ENCODE measurements at places on chromosomes 13 and 19.
A peak's percentile ranks its signal among the peaks of the same experiment; 100 is the strongest.

DNA sequence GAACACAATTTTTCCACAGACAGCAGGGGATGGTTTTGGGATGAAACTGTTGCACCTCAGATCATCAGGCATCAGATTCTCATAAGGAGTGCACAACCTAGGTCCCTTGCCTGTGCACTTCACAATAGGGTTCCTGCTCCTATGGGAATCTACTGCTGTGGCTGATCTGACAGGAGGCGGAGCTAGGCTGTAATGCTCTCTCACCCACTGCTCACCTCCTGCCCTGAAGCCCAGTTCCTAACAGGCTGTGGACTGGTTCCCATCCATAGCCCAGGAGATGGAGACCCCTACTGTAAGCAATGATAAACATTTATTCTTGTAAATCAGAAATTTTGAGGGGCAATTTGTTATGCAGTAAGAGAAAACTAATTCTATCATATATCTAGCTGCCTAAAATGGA is 1234.7 kb downstream of the SLITRK1 start:
- no peak for DNase-seq

GRCh38 chr19:38891771-38892170 is 7.6 kb downstream of the SIRT2 start:
- DNase-seq, result no peak

DNA sequence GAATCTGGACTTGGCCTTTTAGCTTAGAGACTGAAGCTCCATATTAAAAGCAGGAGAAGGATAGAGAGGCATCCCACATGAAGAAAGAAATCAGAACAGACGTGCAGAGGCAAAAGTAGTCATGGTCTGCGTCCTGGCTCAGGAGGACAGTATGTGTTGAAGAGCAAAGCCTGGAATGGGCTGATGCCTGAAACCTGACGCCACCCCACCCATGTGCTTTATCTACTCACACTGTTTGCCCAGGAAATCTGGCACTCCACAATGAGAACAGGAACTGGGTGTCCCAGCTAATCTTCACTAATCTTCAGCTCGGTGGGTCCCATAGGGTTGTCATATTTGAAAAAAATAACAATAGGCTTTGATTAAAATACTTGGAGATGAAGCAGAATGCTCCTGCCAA is 549.0 kb upstream of the GPC6 start:
- no peak for DNase-seq

DNA sequence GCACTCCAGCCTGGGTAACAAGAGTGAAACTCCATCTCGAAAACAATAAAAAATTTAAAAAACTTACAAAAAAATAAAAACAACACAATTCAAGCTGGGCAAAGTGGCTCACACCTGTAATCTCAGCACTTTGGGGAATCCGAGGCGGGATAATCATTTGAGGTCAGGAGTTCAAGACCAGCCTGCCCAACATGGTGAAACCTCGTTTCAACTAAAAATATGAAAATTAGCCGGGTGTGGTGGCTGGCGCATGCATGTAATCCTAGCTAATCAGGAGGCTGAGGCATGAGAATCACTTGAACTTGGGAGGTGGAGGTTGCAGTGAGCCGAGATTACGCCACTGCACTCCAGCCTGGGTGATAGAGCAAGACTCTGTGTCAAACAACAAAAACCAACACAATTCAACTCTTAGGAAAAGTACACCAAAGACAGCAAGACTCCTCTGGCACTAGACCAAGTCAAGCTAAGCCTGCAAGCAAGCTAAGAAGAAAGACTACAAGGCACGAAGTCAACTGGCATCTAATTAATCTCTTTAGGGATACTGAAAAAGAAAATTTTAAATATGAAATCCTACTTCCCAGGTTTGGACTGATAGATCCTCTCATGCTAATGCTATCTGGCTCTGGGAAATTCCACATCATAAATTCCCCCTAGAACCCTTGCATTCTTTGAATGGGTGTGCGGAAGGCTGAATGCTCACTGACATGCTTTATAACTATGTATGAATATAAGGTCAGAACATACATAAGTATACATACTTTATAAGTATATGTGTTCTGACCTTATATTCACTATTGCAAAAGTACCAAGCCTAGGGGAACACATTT is 7.9 kb downstream of the PBX4 start:
- DNase-seq, result no peak

- DNase-seq, result no peak
Observed at GRCh38 chr13:76292726-76293125, 593.5 kb downstream of the KCTD12 start.

GRCh38 chr13:73292127-73292526 is 233.3 kb downstream of the KLF5 start:
- no peak for DNase-seq

DNA sequence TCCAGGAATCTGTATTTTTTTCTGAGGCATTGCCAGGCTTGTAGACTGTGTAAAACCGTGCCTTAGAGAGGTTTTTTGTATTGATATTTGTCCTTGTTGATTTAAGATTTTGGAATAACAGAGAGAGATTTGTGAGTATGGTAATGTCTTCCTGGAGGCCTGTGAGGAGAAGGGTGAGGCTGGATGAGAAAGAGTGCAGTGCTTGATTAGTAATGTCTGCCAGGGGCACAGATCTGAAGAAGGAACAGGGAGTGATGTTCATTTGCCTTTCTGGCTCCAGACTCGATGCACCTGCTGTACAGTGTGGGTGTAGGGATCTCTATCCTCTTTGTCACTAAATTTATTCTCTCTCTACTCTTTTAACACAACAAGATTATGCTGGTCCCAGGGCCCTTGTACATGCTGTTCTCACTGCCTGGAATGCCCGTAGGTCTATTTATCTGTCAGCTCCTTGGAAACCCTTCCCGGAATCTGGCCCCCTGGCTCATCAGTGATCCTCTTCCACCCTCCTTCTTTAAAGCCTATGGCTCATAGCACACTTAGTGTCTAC is 4.2 kb downstream of the FIZ1 start:
- DNase-seq, result no peak

GRCh38 chr13:49679246-49679645 is 12.0 kb downstream of the EBPL start:
- no peak for DNase-seq

- no peak for DNase-seq
Observed at GRCh38 chr19:58009666-58010301, 7.2 kb upstream of the ZNF606 start.

GRCh38 chr13:40983725-40984667 is 35.1 kb downstream of the ELF1 start:
- DNase-seq, result no peak

- DNase-seq, result no peak
Observed at GRCh38 chr19:14400951-14401431, 18.1 kb downstream of the DDX39A start.

GRCh38 chr19:11096210-11096841 is 7.1 kb downstream of the LDLR start:
- no peak for DNase-seq

GRCh38 chr19:6325614-6326013 is 7.8 kb downstream of the ACER1 start:
- DNase-seq, result no peak

DNA sequence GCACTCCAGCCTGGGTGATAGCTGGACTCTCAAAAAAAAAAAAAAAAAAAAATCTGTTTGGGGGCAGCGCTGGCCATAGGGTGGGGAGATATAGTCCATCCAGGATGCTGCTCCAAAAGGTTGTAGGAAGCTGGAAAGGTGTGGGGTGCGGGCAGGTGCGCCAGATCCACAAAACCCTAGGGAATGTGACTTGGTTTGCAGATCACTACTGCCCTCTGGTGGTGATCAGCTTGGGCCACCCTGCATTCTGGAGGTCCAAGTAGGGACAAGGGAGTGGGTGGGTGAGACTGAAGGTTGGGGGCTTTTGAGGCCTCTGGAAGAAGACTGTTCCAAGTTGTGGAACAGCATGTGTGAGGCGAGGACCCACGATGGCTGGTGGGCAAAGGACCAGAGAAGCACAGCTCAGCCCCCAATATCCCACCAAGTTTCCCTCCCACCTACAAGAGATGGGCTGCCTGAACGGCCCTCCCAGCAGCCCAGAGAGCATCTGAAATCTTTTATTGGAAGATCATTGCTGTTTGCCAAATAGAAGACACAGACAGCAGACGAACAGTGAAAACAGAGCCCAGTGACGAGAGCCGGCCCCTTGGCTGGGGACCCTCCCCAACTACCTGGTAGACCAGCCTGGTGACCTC is 10.4 kb upstream of the TYK2 start:
- DNase-seq, result peak; percentile 79

GRCh38 chr19:55644191-55644833 is 863 bp downstream of the ZNF581 start:
- DNase-seq, result no peak

Measured in activated CD4-positive, alpha-beta T cell treated with anti-CD3 and anti-CD28 coated beads, Interleukin-2, amount 50 U/mL, for 48 hours (primary cell).